Mucosa of descending colon (tissue), 3 donors: ENCODE measurements at places on chromosomes 16 and 17.
A peak's percentile ranks its signal among the peaks of the same experiment; 100 is the strongest.

GRCh38 chr16:27489421-27489820, 60.3 kb downstream of the GTF3C1 start:
- DNase-seq, result no peak

GRCh38 chr17:81437191-81437651, 42.0 kb downstream of the BAHCC1 start:
- no peak for DNase-seq

DNA sequence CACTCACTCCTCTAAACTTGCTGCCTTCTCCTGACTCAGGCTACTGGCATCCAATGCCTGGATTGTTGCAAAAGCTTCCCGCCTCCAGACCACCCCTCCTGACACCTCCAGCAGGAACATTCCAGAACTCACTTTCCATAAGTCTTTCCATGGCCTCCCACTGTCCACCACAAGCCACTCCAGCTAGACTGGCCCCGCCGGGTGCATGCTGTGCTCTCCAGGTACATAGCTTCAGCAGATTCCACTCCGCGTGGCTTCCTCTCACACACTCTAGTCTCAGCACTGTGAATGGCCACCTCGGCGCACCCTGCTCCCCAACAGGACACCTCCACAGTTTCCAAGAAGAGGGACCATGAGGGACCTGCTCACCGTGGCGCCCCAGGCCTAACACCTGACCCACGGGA, 25.9 kb upstream of the FAAP100 start:
- DNase-seq, result no peak

DNA sequence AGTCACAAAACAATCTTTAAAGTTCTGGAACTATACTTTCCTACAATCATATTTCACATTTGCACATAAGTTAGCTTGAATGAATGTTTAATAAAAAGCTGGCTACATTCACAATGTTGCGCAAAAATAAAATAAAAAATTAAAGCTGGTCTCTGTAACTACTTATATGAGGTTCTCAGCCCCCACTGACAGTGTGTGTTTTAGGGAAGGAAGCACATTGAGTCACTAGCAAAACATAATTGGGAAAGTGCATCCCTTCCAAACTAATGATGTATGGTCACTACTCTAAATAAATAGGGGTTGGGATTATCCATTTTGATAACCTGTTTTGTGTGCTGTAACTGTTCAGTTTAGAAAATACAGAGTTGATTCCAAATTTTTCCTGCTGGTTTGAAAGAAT, 251.9 kb downstream of the IRX3 start:
- DNase-seq, result no peak

DNA sequence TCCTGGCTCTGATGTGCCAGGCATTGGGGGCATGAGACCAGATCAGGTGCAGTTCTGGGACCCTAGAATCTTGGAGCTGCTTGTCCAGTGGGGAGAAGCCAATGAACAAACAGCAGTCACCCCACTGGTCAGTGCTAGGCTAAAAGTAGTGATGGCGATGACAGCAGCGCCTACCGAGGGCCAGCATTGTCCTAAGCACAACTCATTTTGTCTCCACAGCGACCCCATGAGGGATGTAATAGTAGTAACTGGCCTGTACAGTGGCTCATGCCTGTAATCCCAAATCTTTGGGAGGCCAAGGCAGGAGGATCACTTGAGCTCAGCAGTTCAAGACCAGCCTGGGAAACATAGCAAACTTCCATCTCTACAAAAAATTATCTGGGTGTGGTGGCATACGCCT, 6.2 kb downstream of the SMCR8 start:
- DNase-seq, result no peak

GRCh38 chr17:75904749-75905521, at the start of gene MRPL38:
MRPL38 (minus strand) TSS chr17:75904884; CDS start chr17:75904875, 9 bp downstream.
- peak; percentile 98 for DNase-seq

GRCh38 chr17:8210761-8211458, 535 bp upstream of the AURKB start:
- DNase-seq, result peak; percentile 33

- no peak for DNase-seq
Observed at GRCh38 chr17:52420555-52421078, 262.1 kb upstream of the CA10 start.

DNA sequence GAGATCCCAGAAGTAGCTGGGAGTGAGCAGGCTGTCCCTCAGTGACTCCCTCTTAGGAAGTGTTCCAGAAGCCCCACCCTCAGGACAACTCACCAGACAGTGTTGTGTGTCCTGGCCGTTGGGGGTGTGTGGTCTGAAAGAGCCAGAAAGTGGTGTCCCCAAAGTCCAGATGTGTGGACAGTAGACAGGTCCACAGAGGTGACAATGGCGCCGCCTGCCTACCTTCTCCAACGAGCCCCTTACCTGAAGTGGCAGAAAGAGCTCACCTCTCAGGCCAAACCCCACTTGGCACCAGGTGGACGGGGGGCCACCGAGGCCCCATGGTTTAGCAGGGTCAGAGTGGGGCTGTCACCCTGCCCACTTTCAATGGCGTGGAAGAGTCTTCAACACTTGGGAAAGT, 19.9 kb downstream of the C17orf100 start:
- no peak for DNase-seq

DNA sequence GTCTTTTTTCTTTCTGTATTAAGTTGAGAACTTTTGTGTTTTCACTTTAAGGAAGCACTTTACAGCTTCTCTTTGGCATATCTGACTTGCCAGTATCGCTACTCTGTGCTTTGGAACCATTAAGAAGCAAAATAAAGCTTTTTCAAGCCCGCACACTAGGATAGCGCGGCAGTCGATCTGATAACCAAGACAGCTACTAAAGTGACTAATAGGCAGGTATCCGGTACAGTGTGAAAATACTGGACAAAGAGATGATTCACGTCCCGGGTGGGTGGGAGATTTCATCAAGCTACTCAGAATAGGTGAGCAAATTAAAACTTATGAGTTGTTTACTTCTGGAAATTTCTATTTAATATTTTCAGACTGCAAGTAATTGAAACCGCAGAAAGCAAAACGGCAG, 53.8 kb downstream of the SHISA6 start:
- no peak for DNase-seq

DNA sequence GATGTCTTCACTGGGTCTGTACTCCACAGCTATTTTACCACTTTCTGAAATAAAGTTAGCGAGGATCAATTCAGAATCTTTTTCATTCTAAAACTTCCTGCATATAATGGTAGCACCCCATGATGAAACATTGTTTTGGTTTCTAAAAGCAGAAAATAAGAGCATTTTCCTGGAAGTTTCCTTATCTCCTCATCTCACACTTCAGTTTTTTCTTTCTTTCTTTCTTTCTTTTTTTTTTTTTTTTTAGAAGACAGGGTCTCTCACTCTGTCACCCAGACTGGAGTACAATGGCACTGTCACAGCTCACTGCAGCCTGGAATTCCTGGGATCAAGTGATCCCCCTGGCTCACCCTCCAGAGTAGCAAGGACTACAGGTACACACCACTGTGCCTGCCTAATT, 10.3 kb downstream of the RDM1 start:
- DNase-seq, result no peak

GRCh38 chr16:66171578-66171977, 194.9 kb upstream of the CDH5 start:
- no peak for DNase-seq

GRCh38 chr16:13503960-13504635, 415.9 kb upstream of the ERCC4 start:
- no peak for DNase-seq

DNA sequence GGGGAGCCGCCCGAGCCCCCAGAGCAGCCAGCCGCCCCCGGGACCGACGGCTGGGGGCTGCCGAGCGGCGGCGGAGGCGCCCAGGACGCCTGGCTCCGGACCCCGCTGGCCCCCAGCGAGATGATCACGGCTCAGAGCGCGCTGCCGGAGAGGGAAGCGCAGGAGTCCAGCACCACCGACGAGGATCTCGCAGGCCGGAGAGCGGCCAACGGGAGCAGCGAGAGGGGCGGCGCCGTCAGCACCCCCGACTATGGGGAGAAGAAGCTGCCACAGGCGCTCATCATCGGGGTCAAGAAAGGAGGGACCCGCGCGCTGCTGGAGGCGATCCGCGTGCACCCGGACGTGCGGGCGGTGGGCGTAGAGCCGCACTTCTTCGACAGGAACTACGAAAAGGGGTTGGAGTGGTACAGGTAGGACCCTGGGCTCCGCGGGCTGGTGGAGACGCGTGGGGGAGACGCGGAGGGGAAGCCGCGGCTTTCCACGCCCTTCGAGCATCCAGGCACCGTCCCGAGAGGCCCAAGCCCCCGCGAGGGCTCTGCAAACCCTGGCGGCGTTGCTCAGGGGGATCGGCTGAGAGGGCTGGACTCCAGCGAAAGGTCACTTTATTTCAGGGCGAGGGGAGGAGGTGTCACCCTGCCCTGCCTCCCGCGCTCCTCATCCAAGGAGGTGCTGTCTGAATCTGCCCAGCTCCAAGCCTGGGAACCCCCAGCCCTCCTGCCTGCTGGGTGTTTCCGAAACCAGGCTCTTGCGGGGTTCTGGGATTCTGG, 1.2 kb downstream of the HS3ST4 start:
- DNase-seq, result no peak

DNA sequence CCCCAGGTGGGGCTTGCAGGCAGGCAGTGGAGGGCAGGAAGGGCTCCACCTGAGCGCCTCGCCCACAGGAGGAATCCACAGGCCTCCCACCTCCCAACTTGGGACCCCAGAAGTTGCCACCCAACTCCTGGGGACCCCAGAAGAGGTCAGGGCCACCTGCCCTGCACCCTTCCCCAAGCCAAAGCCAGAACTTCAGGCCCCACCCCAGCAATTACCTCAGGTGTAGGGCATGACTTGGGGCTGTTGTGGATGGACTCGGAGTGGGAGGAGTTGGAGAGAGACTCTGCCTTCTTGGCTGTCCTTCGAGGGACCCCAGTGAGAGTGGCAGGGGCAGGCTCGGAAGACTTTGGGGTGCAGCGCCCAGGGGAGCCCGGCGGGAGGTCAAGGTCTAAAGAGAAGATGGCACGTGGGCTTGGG, 10.5 kb downstream of the TSPOAP1 start:
- peak; percentile 30 for DNase-seq

- DNase-seq, result no peak
Observed at GRCh38 chr17:78425429-78425828, 47.0 kb downstream of the PGS1 start.

- DNase-seq, result no peak
Observed at GRCh38 chr17:65797809-65798208, 236.4 kb upstream of the AXIN2 start.

GRCh38 chr16:50666658-50667496, 14.2 kb downstream of the SNX20 start:
- DNase-seq, result no peak

DNA sequence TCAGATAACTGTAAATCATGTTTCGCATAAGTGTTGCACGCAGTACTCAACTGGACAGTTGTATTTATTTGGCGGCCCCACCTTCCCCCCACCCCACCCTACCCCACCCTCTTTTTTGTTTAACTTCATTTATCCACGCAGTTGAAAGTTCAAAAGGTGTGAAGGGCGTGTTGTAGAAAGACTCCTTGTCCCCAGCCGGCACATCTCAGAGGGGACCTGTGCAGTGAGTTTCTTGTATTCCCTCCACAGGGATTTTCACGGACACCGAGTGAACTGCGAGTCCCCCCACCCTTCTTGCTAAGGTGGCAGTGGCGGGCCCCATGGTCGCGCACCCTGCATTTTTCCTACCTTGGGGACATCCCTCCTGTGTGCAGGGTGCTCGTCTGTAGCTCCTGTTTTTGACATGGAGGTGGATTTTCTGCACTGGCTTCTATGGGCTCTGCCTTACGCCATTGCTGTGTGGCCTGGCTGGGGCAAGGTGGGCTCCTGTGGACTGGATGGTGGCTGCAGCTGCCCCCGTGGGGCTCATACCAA, 36.2 kb downstream of the ADCY7 start:
- DNase-seq, result peak; percentile 28
